ENCODE measurements at places on chromosomes 12 and 14. TPM values are rescaled to one million over a fixed set of nuclear protein-coding genes. Genes with fewer than 3 reads are reported as not detected.

DNA sequence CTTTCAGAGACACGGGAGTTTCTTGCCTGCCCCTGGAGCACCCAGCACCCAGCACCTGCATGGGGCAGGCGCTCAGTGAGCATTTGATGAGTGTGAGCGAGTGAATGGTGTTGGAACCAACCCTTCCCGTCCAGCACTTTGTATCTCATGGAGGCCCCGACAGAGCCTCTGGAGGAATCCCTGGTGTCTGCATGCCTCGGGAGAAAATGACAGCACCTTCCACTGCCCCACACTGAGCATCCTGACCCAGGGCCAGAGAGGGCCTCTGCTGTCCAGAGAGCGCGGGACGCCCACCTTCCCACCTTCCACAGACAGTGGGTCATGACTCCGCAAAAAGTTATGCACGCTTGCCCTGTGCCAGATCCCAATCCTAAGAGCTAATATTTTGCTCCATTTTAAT lies 103.0 kb upstream of the BCL11B start:
- peaks cover 10% of the 10 kb centered on the region for H3K27me3 ChIP-seq
- H3K27ac ChIP-seq, result no peak overlapping the region
- peak; percentile 17 for DNase-seq

Gene APOF
- total RNA-seq, result not detected

Gene GLS2
- total RNA-seq, result 23.9 TPM

Gene CLEC4E
- not detected for total RNA-seq

DNA sequence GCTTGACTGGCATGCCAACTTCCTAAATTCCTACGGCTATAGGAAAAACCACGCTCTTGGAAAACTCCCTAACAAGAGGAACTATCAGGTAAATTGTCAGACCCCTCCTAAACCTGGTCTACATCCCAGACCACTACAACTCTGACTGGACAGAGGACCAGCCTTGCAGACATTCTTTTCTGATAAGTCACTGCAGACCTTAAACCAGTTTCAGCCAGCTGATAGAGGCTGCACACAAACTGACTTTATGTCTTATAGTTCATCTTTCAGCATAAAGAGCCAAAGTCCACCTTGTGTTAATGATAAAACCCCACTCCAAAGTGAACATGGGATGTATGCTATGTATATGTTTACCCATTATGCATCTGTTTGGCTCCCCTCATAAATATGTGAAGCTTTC lies 166.6 kb downstream of the KTN1 start:
- no peak overlapping the region for H3K4me3 ChIP-seq
- H3K27me3 ChIP-seq, result no peaks in the 10 kb centered on the region
- no peak for DNase-seq
- H3K36me3 ChIP-seq, result no peaks in the 10 kb centered on the region
- H3K27ac ChIP-seq, result no peak overlapping the region
- H3K4me1 ChIP-seq, result peaks cover 18% of the 10 kb centered on the region

DNA sequence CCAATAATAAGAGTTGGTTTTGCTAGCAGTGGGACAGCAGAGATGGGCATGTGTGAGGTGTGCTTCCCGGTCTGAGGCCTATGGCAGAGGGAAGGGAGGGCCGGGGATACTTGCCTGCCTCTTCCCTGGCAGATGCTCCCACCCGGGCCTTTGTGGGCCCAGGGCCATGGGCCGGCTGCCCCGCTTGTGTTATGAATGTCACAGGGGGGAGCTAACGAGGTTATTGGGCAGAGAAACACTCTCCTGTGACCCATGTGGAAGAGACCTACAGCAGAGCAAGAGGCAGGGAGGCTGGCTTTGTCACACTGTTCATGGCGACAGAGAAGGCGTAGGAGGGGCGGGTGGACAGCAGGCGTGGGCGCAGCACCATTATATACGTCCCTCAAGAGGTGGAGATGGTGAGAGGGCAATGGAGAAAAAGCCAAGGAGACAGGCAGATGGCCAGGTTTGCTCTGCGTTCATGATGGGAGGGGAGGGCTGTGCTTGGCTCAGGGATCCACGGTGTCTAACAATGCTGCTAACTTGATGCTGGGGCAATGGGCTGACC lies 13.3 kb downstream of the CCND2 start:
- peaks cover 58% of the 10 kb centered on the region for H3K36me3 ChIP-seq
- peaks cover 12% of the 10 kb centered on the region for H3K4me1 ChIP-seq
- H3K4me3 ChIP-seq, result no peak overlapping the region
- no peak for DNase-seq

DNA sequence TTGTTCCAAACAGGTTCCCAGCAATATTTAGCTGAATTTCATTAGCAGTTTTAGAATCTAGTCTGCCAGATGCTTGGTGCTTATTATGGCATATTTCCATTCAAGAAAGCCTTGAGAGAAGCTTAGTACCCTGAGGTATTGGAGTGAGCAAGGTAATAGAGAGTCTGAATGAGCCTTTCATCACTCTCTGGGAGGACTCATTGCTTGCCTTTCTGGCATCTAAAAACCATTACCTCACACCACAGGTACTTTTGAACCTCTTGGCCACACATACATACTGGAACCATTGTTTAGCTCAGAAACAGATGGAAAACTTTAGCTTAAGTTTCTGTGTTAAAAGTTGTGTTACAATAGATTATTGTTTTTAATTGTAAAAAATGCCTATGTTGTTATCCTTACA lies 27.4 kb upstream of the KCNH3 start:
- no peak for DNase-seq
- H3K27me3 ChIP-seq, result no peaks in the 10 kb centered on the region
- peaks cover 4% of the 10 kb centered on the region for H3K4me1 ChIP-seq
- H3K27ac ChIP-seq, result no peak overlapping the region

- no peak for DNase-seq
- H3K36me3 ChIP-seq, result no peaks in the 10 kb centered on the region
- no peaks in the 10 kb centered on the region for H3K4me1 ChIP-seq
- no peak overlapping the region for H3K27ac ChIP-seq
- H3K4me3 ChIP-seq, result no peak overlapping the region
- no peaks in the 10 kb centered on the region for H3K27me3 ChIP-seq
Measured at GRCh38 chr12:77571768-77572167, 258.9 kb upstream of the NAV3 start.

Gene CFL2
- total RNA-seq, result 3.7 TPM

- DNase-seq, result no peak
- H3K27me3 ChIP-seq, result no peaks in the 10 kb centered on the region
- no peak overlapping the region for H3K27ac ChIP-seq
- H3K4me1 ChIP-seq, result no peaks in the 10 kb centered on the region
Measured at GRCh38 chr12:129193263-129193871, 340.1 kb downstream of the GLT1D1 start.

Gene GDF3
- not detected for total RNA-seq

DNA sequence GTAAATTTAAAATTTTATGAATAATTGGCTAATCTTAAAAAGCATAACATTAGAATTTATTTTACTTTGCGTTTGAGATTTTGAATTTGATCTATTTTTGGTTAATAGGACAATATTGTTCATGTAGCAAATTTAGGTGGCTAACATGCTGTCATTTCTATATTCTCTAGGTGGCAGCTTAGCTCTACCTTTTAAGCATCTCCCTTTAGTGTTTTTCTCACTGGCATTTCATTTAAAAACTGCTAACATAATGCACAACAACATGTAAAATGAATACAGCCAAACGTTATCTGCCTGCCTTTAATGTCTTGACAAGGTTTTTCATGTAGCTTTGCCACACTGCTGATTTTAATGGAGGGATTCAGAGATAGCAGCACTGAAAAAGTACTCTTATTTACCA lies 272.4 kb upstream of the FBXO33 start:
- no peaks in the 10 kb centered on the region for H3K36me3 ChIP-seq
- H3K27me3 ChIP-seq, result no peaks in the 10 kb centered on the region
- no peak for DNase-seq
- no peak overlapping the region for H3K4me3 ChIP-seq
- no peaks in the 10 kb centered on the region for H3K4me1 ChIP-seq

DNA sequence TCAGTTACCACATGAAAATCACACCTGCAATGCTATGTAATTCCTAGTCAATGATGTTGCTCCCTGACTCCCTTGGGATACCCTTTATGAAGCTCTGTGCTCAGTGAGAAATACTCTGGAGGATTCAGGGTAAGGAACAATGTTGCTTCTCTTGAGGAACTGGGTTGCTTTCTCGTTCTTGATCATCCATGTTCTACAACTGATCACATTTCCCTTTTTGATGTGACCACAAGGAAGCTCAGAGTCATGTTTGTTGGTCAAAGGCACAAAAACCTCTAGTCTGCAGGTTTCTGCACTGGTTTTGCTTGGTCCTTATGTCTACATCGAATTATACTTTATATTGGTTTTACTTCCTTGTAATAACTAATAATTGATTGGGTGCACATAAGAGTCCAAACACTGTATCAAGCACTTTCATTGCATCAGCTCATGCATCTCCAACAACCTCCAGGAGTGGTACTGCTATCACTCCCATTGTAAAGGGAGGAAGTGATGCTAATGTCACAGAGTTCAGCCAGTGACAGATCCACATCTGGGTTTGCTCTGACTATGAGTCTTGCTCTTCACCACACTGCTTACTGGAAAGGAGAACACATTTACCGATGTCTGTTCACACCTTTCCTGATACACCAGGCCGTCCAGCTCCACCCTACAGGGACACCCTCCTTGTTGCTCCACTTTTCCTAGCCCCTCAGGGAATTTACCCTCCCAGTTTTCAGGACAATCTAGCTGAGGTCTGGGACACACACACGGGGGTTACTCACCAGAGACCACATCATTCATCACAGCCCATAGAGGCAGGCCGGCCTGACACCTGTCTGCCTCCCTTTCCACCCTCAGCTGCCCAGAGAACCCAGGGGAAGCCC lies 41.0 kb downstream of the CMKLR1 start:
- H3K36me3 ChIP-seq, result no peaks in the 10 kb centered on the region
- H3K4me1 ChIP-seq, result peaks cover 26% of the 10 kb centered on the region
- H3K27ac ChIP-seq, result no peak overlapping the region

GRCh38 chr14:81298122-81298521 lies 77.4 kb upstream of the GTF2A1 start:
- H3K36me3 ChIP-seq, result no peaks in the 10 kb centered on the region
- peaks cover 4% of the 10 kb centered on the region for H3K4me1 ChIP-seq
- H3K27me3 ChIP-seq, result no peaks in the 10 kb centered on the region
- no peak overlapping the region for H3K27ac ChIP-seq
- DNase-seq, result no peak

- no peak overlapping the region for H3K27ac ChIP-seq
- peaks cover 16% of the 10 kb centered on the region for H3K4me1 ChIP-seq
- H3K36me3 ChIP-seq, result peaks cover 47% of the 10 kb centered on the region
- no peak overlapping the region for H3K4me3 ChIP-seq
Measured at GRCh38 chr12:101768781-101769180, 29.5 kb upstream of the SYCP3 start.

Gene DPF3
- 3.4 TPM for total RNA-seq

DNA sequence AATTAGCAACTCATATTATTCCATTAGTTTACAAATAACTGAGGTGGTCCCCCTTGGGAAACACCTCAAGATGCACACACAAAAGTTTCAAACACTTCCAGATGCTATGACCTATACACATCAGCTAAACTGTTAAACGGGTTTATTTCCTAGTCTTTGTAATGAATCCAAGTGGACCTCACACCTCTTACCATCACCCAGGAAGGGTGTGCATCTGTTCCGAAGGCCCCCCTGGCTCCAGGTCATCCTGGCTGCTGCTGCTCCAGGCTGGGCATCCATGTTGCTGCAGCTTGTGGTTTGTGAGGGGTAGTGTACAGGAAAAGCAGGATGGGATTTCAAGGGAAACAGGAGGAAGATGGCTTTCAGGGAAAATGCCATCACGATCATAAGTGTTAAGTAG lies 6.8 kb downstream of the HNRNPC start:
- DNase-seq, result no peak
- H3K4me1 ChIP-seq, result peaks cover 80% of the 10 kb centered on the region
- no peaks in the 10 kb centered on the region for H3K27me3 ChIP-seq
- no peak overlapping the region for H3K4me3 ChIP-seq
- H3K27ac ChIP-seq, result no peak overlapping the region

Gene TEX22
- total RNA-seq, result not detected

- no peak for DNase-seq
- no peak overlapping the region for H3K4me3 ChIP-seq
- H3K36me3 ChIP-seq, result peaks cover 12% of the 10 kb centered on the region
Measured at GRCh38 chr14:74698465-74698864, 14.4 kb downstream of the AREL1 start.

DNA sequence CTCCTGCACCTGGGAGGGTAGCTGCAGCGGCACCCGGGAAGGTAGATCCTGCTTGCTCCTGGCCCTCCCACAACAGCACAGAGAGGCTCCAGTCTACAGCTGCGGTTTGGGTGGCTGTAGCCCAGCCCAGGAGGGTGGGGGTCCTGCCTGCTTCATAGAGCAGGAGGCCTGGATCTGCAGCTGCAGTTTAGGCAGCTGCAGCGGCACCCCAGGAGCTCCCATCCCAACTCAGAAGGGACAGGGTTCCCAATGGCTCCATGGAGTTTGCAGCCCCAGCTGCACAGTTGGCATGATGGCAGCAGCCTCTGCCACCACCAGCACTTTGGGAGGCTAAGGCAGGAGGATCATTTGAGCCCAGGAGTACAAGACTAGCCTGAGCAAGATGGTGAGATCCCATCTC lies 38.5 kb downstream of the TIMELESS start:
- H3K4me3 ChIP-seq, result no peak overlapping the region
- H3K4me1 ChIP-seq, result no peaks in the 10 kb centered on the region

Data from suprapubic skin (tissue), 4 donors.